Activated CD8-positive, alpha-beta memory T cell treated with anti-CD3 and anti-CD28 coated beads for 1 hour (primary cell): ENCODE measurements at places on chromosomes 16 and 17.

DNA sequence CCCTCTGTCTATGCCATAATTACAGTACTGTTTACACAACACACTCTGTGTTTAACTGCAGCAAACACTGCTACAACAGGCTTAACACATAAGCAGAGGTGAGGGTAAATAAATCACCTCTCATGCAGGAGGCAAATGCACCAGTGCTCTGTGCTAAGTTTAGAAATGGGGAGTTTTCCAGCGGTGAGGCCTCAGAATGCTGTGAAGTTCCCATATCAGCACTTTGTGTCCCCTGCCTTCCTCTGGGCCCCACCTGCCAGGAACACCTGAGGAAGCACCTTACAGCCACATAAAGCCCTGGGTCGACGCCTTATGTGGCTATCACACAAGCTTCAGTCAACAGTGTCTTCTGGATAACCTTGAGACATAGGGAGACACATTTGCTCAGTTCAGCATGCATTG, 304.5 kb downstream of the HAPSTR1 start:
- DNase-seq, result no peak

- no peak for DNase-seq
Measured at GRCh38 chr16:6728381-6728780, 604.3 kb upstream of the RBFOX1 start.

DNA sequence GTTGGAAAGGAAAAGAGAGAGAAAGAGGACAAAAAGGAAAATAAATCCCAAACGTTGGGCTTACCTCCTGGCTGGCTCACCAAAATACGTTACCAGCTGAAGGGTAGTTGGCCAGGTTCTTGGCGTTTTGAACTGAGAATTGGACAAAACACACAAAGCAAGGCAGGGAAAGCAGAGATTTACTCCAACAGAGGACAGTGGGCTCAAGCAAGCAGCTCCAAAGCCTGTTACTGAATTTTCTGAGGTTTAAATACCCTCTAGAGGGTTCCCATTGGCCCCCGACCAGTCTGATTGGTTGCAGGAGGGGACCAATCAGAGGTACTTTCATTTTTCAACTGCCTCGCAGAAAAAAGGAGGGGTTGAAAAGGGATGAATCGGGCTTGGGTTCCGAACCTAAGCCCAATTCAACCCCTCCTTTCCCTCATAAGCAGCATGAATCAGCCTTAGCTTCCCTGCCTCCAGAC, 55.6 kb upstream of the ALOX12 start:
- no peak for DNase-seq

DNA sequence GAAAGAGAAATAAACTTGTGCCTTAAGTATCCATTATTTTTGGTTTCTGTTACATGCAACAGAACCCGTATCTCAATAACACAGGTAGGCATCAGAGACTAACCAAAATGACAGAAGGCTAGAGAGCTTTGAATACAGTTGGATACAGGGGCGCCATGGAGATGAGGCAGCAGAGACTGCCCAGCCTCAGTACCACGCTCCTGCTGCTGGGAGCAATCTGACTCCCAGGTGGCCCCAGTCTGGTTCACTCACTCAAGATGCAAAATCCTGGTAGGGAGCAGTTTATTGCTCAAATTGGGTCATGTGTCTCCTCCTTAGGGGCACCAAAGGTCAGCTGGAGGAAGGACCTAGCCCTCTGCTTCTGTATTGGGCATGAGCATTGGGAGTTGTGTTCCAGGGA, 218.9 kb downstream of the USP22 start:
- DNase-seq, result no peak
